Stimulated activated CD8-positive, alpha-beta memory T cell treated with anti-CD3 and anti-CD28 coated beads, Interleukin-4, amount 100 ng/mL, for 24 hours (primary cell): ENCODE measurements at places on chromosomes 13 and 19.

DNA sequence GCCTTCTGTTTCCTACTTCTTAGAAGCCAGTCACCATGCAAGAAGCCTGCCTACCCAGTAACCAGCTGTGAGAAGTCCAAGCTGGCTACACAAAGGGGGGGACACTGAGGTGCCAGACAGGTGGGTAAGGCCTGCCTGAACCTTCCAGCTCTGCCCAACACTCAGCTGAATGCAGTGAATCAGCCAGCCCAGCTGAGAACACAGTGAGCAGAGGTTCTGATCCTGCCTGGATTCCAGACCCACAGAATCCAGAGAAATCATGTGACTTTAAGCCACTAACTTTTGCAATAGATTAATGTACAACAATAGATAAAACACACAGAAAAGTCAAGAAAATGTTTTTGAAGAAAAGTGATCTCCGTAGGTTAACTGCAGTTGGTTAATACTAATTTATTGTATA lies 151.7 kb downstream of the EFNB2 start:
- DNase-seq: no peak

DNA sequence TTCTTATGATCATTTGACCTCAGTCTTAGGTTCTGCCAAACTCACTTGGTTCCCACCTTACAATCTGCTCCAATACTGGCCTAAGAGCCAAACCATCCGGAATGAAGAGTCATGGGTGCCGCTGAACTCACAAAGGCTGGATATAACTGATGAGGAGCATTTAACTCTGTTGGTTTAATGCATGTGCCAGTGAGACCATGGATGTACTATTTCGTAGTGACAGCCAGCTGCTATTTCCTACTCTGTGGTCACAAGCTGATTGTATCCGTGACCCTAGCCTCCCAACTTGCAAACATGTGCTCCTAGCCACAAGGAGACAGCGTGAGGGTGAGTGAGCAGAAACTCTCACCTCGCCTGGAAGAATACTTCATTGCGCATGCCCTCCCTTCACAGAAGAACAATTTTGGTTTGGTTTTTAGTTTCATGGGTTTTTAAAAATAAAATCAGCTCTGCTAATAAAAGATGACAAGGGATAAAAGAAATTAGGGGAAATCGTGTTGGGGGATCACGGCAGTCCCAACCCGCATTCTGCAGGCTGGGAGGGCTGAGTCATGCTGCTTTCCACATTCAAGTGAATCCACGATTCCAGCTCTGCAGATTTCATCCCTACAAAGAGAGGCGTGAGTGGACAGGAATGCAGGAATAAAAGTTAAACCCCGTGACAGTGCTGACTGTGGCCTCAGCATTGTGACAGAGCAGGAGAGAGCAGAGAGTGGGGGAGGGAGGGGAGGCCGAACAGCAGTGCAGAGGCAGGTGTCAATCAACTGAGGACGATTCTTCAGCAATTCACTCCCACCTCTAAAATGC lies 66.8 kb upstream of the RAP2A start:
- DNase-seq: no peak

DNA sequence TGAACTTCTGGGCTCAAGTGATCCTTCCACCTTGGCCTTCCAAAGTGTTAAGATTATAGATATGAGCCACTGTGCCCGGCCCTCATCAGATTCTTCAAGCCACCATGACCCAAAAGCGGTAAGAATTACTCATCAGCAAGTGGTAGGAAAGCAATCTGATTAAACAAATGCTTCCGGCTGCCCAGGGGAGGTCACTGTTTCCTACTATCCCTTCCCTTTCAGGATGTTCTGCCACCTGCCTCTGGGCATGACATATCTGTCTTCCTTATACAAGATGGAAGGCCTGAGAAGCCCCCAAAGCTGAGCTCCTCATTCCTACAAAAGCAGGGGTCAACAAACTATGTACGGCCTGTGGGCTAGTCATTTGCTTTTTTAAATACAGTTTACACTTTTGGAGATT lies 7.0 kb downstream of the ABHD8 start:
- no peak for DNase-seq

GRCh38 chr19:19098084-19098702 lies 34.4 kb downstream of the SLC25A42 start:
- no peak for DNase-seq

DNA sequence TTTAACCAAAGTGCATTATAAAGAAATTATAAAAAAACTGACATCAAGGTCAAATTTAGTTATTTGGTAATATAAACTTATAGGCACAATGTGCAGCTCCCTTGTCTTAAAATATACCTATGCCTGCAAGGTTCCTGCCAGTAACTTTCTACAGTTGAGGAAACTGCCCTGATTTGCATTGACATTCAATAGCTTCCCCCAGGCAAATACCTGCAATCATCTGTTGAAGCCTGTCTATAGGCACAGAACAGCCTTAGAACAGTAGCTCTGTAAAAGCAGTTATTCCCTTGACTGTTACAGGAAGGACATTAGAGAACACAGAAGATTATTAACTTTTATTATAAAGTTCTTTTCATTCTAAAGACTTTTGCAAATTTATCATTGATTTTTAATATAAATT lies 1239.5 kb downstream of the PCDH9 start:
- no peak for DNase-seq

- no peak for DNase-seq
These were observed 331.3 kb downstream of the UQCRFS1 start for GRCh38 chr19:28881616-28882015.
